ENCODE measurements at places on chromosomes 4 and X.

DNA sequence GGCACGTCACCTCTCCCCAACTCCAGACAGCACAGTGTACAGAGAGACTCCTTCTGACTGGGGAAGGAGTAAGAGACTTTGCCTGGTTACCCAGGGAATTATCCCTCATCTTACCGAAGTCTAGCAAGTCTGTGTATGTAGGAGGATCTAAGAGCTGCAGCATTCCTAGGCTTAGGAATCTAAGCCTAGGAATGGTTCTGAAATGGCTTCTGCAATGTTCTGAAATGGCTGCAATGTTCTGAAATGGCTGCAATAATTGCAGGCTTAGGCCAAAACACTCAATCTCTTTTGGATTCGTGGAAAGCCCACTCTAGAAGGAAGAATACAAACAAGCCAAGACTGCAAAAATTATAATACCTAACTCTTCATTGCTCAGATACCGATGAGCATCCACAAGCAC lies 106.4 kb downstream of the SCLT1 start:
- no peak for DNase-seq

DNA sequence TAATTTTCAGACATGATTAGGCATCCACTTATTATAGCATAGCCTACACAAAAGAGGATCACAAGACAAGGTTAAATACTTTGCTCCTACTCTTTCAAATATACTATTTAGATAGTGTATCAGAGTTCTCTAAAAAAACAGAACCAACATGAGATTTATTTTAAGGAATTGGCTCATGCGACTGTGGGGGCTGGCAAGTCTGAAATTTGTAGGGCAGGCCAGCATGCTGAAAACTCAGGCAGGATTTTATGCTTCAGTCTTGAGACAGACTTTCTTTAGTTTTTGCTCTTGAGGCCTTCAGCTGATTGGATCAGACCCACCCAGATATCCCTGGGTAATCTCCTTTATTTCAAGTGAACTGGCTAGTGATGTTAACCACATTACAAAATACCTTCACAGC lies 169.5 kb downstream of the MAML3 start:
- no peak for DNase-seq

- no peak for DNase-seq
Observed at GRCh38 chr4:52051213-52051614, at the start of gene SPATA18. Gene SPATA18 (plus strand): TSS chr4:52051304. CDS start chr4:52051705, 401 bp downstream.

DNA sequence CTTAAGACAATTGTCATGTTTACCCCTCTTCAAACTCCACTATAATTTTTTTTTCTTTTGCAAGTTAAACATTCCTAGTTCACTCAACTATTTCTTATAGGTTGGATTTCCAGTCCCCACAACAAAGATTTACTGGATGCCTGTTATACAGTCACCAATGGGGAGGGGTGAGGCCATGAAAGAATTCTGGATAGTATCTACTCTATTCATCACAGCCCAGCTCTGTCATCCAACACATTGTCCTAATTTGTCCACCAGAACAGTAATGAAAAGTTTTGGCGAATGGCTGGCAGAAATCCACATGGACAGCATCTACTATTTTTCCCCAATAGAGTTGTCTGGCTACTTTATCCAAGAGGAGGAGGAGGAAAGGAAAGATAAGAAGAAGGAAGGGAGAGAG lies 192.7 kb upstream of the S100G start:
- no peak for DNase-seq

GRCh38 chr4:146256328-146256727 lies 42.0 kb downstream of the REELD1 start:
- no peak for DNase-seq

- no peak for DNase-seq
Observed at GRCh38 chr4:85952972-85953650, 406.7 kb downstream of the MAPK10 start.

DNA sequence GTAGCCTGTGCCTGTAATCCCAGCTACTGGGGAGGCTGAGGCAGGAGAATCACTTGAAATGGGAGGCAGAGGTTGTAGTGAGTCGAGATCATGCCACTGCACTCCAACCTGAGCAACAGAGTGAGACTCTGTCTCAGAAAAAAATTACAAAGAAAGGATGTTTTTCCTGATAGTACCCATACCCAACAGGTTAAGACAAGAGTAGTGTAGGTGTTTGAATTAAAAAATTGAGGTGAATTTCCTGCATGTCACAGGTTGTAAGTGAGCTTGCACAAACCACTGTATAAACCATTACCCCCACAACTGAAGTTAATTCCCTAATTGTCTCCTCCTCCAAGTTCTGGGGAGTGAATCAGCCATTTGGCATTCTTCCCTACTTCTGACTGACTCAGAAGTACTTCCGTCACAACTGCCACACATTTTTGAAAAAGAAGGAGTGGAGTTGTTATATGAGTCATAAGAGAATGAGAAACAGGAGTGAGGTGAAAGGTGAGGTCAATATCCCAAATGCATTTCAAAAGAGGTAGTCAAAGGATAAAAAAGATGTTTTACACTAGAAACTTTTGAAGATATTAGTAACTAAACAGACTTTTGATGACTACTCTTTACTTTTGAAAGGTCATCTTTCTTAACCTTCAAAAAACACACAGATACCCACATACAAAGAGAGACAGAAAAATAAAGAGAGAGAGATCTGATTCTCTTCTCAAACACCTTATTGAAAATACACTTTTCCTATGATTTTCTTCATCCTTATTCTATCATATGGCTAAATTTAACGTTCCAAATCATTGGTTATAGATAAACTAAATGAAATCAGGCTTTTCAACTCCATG lies 134.5 kb downstream of the BTC start:
- no peak for DNase-seq

DNA sequence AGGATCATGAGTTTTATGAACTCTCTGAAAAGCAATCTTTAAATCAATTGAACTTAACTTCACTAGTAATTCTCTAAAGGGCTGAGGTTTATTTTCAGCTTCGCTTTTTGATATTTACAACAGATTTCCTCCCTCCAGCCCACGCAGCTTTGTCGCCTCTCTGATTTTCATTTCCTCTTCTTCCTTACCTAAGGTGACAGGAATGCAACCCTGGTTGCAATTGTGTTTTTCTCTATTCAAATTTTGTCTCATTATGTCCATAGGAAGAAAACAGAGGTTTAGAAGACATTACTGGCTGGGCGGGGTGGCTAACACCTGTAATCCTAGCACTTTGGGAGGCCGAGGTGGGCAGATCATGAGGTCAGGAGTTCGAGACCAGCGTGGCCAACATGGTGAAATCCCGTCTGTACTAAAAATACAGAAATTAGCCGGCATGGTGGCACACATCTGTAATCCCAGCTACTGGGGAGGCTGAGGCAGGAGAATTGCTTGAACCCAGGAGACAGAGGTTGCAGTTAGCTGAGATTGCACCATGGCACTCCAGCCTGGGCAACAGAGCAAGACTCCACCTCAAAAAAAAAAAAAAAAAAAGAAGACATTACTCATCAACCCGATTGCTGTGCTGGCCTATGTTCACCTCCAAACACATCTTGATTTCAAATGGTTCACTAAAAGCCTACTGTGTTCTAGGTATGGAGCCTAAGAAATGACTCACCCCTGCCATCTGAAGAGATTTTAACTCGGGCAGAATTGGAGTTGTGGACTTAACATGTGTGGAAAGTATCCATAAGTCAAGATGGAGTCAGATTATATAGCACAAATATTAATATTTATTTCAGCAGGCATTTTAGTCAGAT lies 36.8 kb downstream of the VSIG4 start:
- no peak for DNase-seq

GRCh38 chrX:140822184-140822583 lies 112.6 kb downstream of the LINC00632 start:
- no peak for DNase-seq

GRCh38 chr4:100428051-100428450 lies 89.8 kb downstream of the EMCN start:
- no peak for DNase-seq

GRCh38 chr4:15037923-15038541 lies 35.8 kb downstream of the CPEB2 start:
- DNase-seq = no peak

DNA sequence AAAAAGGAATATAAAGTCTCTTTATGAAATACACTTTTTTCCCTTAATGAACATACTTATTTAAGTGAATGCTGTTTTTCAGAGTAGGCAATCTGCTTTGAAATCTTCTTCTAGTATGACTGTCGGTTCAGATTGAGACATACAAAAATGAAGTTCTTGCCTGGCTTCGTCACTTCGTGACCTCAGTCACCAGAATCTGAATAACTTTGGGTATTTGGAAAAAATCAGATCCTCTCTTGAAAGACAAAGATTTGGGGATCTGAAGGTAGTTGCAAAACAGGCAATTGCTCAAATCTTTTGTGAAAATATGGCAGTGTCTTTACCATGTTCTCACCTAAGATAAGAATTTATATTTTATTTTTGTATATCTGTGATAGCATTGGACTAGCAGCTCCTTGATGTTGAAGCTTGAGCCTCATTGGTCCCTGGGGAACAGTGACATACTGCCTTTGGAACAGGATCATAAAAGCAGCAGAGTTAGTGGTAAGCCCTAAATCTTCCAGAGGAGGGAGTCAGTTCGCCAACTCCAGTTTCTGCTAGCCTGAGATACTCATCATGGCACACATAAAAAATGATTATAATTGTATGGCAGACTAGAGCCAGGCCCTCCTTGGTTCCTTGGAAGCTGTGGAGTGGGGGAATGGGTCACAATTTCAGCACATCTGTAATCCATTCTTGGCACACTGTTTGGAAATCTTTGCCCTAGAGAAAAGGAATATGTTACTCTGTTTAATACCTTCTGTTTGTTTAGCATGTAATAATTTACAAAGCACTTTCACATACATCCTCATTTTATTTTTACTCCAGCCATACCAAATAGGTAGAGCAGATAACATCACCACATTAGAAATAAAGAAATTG lies 5.0 kb downstream of the ARFIP1 start:
- no peak for DNase-seq

DNA sequence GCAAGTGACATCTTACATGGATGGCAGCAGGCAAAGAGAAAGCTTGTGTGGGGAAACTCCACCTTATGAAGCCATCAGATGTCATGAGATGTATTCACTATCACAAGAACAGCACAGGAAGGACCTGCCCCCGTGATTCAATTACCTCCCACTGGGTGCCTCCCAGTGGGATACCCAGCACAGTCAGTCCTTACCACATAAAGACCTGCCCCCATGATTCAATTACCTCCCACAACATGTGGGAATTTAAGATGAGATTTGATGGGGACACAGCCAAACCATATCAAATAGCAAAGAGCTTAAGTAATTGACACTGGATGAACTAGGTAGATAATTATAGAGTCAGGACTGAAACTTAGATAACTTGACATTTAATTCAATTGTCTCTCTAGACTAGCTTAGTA lies 85.6 kb downstream of the SLIT2 start:
- no peak for DNase-seq

DNA sequence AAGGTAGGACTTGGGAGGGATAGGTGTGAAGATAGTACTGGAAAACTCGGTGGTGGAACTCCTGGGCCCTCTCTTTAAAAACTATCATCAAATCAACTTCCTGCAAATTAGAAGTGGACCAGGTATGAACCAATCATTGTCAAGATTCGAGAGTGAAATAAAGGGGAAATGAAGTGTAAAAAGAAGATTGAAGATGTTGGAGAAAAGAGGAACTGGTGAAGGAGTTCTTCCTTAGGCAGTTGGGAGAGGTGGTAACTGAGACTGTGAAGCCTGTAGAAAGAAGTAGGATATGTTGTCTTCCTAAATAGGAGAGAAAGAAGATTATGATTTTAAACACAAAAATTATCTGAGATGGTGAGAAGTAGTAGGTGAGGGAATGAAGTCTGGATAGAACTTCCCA lies 212.2 kb downstream of the PPP1R2C start:
- no peak for DNase-seq

DNA sequence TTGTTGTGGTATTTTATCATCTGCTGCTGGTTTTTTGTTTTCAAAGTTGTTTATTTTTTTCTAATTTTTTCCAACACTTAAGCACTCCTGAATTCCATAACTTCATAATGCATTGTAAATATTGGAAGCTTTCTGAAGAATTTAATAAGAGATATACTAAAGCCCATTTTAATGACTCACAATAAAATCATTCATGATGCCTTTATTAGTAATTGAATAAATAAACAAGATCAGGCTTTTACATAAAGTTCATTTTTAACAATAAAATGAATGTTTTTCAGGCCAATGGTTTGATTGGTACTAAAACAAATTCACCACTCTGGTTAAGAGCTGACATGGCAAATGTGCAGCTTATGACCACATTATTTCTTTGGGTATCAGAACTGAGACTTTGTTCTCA lies 408.2 kb upstream of the SMIM31 start:
- no peak for DNase-seq

DNA sequence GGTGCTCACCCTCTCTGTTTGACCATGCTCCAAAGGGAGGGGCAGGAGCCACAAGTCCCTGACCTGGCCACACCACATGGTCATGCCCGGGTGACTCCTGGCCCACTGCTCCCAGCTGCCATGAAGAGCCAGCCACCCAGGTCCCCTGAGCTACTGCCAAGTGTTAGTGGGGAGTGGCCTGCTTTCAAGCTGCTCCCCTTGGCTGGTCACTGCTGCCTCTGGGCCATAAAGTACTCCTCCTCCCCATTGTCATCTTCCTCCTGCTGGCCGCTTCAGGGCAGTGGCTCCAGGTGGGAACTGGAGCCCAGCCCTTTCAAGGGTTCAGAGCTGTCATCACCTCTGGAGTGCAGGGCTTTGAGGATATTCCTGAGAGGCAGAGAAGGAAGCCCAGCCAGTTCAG lies 27.3 kb upstream of the RBBP7 start:
- DNase-seq = no peak

DNA sequence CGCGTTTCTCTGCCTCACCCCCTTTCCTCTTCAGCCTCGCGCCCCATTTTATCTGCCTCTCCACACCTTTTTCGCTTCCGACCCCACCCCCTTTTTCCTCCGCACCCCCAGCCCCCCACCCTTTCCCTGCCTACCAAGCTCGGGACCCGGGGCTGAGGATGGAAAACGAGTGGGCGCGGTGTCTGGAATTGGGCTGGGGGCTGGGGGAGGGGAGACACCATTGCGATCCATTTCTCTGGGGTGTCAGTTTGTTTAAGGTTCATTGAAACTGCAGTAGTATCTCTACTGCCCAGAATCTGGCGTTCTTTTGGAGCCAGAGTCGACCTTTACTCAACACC lies 707 bp downstream of the SLC9A6 start:
- DNase-seq = no peak

DNA sequence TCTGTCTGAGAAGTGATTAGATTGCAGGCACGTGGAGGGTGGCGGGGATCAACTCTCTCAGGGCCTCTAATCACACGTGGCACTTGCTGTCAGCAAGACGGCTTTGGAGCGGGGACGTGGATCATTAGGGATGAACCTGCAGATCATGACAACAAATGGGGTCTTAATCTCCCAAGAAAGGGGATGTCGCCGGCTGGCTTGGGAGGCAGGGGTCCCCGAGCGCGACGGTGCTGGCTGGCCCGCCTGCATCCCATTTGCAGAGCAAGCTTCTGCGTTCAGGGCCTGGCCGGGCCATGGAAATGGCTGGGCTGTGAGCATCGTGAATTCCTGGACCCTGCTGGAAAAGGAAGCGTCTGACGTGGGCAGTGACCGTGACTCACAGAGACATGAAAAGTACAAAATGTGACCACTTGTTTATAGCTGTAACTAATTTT lies 85.1 kb upstream of the SHOX start:
- DNase-seq = no peak

Data from activated CD8-positive, alpha-beta memory T cell treated with anti-CD3 and anti-CD28 coated beads for 4 hours (primary cell).